ENCODE measurements at places on chromosomes 16 and 17.
A peak's percentile ranks its signal among the peaks of the same experiment; 100 is the strongest.

- DNase-seq, result no peak
Observed at GRCh38 chr17:75344666-75345065, 55.4 kb upstream of the SLC25A19 start.

GRCh38 chr16:89484923-89485679, 5.3 kb downstream of the ANKRD11 start:
- DNase-seq, result no peak

GRCh38 chr17:45073414-45074070, 12.4 kb downstream of the NMT1 start:
- no peak for DNase-seq

- peak; percentile 6 for DNase-seq
Observed at GRCh38 chr16:69131839-69132423, 457 bp downstream of the CHTF8 start.

DNA sequence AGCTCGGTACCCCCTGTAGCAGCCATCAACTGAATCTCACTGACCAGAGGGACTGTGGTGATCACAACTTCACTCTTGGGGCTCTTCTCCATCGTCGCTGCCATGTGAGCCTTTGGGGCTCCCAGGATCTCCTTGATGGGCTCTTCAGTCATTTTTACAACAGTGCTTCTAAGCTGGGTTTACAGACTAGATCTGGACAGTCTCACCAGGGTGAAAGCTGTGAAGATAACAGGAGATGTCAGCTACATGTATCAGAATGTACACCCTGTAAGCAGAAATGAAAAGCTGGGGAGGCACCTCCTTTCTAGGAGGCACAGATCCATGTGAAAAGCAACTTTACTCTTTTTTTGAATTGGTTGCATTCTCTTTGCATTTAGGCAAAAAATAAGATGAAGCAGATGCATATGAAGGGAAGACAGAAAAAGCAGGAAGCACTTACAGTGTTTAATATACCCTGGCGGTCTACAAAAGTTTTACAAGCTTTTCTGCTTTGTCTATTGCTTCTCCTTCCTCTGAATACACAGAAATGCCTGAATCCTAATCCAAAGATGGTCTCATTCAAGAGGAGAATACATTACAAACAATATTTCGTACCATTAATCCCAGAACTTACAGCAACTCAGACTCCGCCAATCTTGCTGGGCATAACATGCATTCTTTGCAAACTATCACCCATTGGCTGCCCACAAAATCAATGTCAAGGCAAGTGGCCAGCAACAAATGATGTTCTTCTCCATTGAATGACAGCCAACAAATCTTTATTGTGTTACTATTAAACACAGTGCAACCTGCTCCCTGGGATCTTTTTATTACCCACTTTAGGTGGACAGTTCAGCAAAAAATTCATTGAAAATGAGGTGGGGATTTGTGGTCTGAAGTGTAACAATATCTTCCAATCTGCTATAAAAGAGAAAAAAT, 1.5 kb downstream of the TMEM100 start:
- no peak for DNase-seq

GRCh38 chr17:37025847-37026530, 77.2 kb downstream of the AATF start:
- DNase-seq, result no peak

All from NCI-H1417 treated with DMSO at 0.1 percent for 48 hours (cell line).